Lung microvascular endothelial cell (primary cell): ENCODE measurements at places on chromosomes 3 and 15. TPM values are rescaled to one million over a fixed set of nuclear protein-coding genes. Genes with fewer than 3 reads are reported as not detected.

DNA sequence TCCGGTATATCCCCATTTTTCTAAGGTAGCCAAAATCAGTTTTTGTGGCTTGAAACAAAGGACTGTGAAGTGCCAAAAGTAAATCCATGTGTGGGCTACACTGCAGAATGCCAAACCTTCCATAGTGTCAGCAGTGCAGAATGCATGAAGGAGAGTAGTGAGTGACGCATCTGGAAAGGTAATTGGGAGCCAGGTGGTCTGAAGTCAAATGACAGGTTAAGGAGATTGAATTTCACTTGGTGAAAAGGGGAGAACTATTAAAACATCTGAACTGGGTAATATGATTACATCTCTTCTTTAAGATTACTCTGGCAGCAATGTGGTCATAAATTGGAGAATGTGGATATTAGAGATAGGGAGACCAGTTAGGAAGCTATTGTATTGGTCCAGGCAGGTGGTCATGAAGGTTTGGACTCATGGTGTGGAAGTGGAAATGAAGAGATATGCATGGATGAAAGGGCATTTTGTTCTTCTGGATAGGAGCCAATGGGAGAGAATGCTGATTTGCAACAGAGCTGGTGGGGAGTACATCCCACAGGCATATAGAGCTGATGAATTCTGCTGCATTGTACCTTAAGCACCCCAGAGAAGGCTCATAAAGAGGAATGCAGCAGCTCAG lies 118.2 kb downstream of the ECT2 start:
- no peak for DNase-seq

DNA sequence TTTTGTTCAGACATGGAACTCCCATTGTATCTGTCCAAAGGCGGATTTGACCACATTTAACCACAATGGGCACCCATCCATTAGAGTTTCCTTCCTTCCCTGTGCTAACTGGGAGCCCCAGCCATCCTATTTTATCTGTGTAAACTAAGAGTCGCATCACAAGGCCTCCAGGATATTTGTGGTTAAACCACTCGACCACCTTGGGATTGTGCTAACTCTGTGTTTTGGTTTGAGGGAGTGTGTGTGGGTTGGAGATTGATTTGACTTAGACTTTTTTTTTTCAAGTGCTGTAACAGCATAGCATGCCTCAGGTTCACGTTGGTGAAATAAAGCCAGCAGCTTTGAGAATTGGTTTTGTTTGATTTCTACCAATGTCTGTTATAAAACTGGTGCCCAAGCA lies 100.4 kb upstream of the TP63 start:
- DNase-seq, result no peak

- no peak for DNase-seq
Measured at GRCh38 chr3:46989146-46989810, 9.8 kb downstream of the NBEAL2 start.

DNA sequence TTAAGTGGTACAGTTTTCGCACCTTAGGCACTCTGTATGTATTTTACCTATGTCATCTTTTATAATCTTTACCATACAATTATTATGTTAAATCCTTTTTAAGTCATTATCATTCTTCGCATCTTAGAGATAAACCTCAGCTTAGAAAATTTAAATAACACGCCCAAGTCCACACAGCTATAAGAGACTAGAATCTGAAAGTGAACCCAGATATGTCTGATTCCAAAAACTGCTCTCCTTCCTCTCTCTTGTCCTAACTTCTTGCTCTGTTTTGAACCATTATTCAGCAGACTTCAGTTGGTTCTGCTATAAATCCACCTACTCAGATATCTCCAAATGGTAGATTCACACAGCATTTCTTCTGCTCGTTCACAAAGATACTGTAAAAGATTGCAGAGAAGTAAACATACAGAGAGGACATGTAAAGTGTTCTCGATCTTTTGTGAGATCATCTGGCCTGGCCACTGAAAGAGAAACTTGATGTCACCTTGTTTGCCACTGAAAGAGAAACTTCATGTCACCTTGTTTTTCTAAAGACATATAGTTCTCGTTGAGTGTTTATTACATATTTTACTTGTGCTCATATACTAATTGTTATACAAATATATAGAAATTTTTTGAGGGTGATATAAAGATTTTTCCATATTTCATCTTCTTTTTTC lies 533.2 kb downstream of the GRM7 start:
- no peak for DNase-seq

DNA sequence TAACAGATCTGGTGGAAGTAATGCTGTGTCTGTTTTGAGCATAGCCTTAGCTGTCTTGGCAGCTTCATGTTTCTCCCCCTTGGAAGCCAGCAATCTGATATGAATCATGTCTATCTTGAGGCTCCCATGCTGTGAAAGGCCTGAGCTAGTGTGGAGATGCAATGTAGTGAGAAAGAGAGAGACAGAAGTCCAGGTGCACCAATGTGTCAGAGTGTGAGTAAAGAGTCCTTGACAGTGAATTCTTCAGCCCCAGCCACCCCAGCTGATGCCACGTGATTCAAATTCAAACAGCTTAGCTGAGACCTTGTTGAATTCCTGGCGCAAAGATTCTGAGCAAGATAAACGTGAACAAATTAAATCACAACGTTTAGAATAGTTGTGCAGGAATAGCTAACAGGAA lies 704.2 kb downstream of the EDEM1 start:
- no peak for DNase-seq

GRCh38 chr3:21634112-21634511 lies 116.9 kb downstream of the ZNF385D start:
- no peak for DNase-seq

DNA sequence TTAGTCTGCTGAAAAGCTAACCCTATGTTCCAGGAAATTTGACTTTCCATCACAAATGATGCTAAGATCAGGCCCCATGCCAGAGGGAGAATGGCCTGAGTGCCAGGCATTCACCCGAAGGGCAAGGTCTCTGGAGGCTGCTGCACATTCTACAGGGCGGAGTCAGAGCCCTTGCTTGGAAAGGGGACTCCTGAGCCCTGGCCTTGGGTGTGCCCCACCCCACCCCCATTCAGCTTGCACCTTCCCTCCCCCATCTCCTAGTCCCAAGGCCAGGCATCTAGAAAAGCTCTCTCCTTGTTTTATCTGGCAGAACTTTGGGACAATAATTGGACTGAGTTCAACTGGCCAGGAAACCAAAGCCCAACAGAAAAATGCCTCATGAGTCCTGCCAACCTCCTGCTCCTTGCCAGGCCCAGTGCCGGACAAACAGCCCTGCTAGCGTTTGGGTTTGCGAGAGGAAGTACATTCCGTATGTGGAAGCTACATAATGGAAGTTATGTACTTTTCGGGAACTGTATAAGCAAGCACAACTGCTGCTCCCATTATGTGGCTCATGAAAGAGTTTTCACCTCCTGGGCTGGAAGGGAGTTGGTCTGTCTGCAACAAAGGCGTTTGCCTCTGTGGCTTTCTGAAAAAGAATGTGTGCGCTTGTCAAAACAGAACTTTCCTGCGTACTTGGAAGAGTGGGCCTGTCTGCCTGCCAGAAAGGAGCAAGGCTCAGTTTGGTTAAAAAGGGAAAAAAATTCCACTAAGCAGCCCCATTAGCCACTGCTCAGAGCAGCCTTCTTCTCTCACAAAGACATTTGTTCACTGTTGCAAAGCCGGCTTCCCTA lies 321.5 kb upstream of the CTNNB1 start:
- DNase-seq, result peak; percentile 95

- no peak for DNase-seq
Measured at GRCh38 chr3:185361920-185362319, 1.0 kb upstream of the MAP3K13 start.

GRCh38 chr3:82084824-82085223 lies 323.4 kb upstream of the GBE1 start:
- no peak for DNase-seq

DNA sequence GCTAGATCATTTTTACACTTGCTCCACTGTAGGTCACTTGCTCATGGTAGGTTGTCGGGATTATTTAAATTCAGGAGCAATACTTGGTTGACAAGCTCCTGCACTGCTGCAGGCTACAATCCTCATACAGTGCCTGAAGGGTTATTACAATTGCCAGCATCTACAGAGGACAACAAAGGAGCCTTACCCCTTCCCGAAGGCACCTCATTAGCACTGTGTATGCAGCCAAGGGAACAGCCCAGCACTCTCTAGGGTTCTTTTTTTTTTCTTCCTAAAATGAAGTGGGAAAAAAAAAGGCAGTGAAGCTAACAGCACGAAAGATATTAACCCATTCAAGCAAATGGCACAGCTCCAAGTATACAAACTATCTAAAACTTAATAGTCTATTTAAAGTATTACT lies 142.7 kb downstream of the ULK4 start:
- DNase-seq, result no peak

Gene LSAMP
- not detected in 2 replicates for total RNA-seq

Gene NDUFB5
- total RNA-seq, result 86.7 and 122 TPM in 2 replicates

Gene FURIN
- total RNA-seq, result 47.9 and 56.0 TPM in 2 replicates

Gene TLR9
- total RNA-seq, result not detected in 2 replicates
